ENCODE measurements at places on chromosomes 13 and 19. TPM values are rescaled to one million over a fixed set of nuclear protein-coding genes. Genes with fewer than 3 reads are reported as not detected.

GRCh38 chr19:39308531-39309304 is 11.9 kb downstream of the LRFN1 start:
- H3K27ac ChIP-seq = no peak overlapping the region
- no peaks in the 10 kb centered on the region for H3K27me3 ChIP-seq
- no peaks in the 10 kb centered on the region for H3K4me1 ChIP-seq
- no peak overlapping the region for H3K4me3 ChIP-seq

DNA sequence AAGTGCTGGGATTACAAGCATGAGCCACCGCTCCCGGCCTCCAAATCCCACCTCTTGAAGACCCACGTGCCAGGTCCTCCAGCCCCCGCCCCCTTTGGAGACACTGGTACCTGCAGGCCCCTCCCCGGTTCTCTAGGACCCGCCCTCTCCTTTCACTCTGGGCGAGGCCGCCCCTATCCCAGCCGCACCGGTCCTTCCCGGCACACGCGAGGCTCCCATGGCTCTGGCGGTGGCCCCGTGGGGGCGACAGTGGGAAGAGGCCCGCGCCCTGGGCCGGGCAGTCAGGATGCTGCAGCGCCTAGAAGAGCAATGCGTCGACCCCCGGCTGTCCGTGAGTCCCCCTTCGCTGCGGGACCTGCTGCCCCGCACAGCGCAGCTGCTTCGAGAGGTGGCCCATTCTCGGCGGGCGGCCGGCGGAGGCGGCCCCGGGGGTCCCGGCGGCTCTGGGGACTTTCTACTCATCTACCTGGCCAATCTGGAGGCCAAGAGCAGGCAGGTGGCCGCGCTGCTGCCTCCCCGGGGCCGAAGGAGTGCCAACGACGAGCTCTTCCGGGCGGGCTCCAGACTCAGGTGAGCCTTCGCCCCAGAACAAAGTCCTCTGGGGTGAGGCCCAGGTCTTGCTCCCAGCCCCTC is at the start of gene CBLC:
Gene CBLC, plus strand, starts transcription at position 176 of the 633 bp plus-strand sequence. Its CDS starts 42 bp downstream, at position 218.
- no peak for DNase-seq
- no peak within 1 kb of the TSS for H3K27ac ChIP-seq
- no peak within 1 kb of the TSS for H3K4me3 ChIP-seq
- H3K36me3 ChIP-seq = no peaks in the 10 kb centered on the region
- no peaks in the 10 kb centered on the region for H3K4me1 ChIP-seq

The SLC46A3 gene
- polyA plus RNA-seq = 39.8 TPM

DNA sequence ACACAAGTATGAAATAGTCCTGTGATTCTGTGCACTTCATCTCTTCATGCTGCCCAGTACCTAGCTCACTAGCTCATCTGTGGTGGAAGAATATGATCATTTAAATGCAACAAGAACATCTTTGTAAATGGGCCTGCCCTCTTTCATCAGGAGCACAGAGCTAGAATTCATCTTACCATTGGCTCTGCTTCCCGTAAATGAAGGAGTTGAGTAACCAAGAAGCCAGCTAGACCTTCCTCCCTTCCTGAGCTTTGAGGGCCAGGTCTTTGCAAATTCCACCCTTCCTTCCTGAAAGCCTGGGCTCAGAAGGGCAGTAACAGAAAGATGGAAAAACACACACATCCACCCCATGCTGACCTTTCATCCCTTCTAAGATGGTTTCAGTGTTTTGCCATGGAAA is 82.0 kb downstream of the FRY start:
- no peak overlapping the region for H3K4me3 ChIP-seq
- no peak for DNase-seq
- no peak overlapping the region for H3K27ac ChIP-seq
- no peaks in the 10 kb centered on the region for H3K4me1 ChIP-seq
- H3K36me3 ChIP-seq = no peaks in the 10 kb centered on the region
- no peaks in the 10 kb centered on the region for H3K27me3 ChIP-seq

The FCAR gene
- polyA plus RNA-seq = not detected

The ZNF726 gene
- 2.5 TPM for polyA plus RNA-seq

DNA sequence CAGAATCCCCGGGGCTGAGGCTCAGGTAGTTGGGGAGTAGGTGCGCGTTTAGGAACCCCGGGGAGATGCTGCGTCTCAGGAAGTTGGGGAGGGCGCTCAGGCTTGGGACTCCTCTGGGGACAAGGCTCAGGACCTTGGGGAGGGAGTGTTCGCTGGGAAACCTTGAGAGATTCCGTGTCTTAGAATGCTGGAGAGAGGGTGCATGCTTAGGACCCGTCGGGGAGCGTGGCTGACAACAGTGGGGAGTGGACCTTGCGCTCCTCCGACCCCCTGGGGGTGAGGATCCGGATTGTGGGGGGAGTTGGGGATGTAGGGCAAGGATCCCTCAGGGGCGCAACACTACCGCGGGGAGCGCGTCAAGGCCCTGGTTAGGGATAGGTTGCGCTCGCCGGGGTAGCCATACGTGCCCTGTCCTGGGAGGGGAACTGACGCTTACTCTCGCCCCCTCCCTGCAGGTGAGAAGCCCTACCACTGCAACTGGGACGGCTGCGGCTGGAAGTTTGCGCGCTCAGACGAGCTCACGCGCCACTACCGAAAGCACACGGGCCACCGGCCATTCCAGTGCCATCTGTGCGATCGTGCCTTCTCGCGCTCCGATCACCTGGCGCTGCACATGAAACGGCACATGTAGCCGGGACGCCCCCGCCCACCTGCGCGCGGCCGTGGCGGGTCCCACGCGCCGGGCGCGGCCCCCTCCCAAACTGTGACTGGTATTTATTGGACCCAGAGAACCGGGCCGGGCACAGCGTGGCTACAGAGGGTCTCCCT is 2.0 kb downstream of the KLF2 start:
- peak overlapping the region; percentile 98 for H3K27ac ChIP-seq
- peak overlapping the region; percentile 86 for H3K4me3 ChIP-seq
- H3K4me1 ChIP-seq = peaks cover 43% of the 10 kb centered on the region

- H3K4me3 ChIP-seq = no peak overlapping the region
- no peaks in the 10 kb centered on the region for H3K4me1 ChIP-seq
- no peaks in the 10 kb centered on the region for H3K27me3 ChIP-seq
- H3K27ac ChIP-seq = no peak overlapping the region
- no peak for DNase-seq
Observed at GRCh38 chr13:111068009-111068350, 47.1 kb upstream of the ARHGEF7 start.

The UBE2L5 gene
- 0.14 TPM for polyA plus RNA-seq

The EHD2 gene
- not detected for polyA plus RNA-seq

The SPACA4 gene
- polyA plus RNA-seq = not detected

The SPINT2 gene
- 139 TPM for polyA plus RNA-seq

DNA sequence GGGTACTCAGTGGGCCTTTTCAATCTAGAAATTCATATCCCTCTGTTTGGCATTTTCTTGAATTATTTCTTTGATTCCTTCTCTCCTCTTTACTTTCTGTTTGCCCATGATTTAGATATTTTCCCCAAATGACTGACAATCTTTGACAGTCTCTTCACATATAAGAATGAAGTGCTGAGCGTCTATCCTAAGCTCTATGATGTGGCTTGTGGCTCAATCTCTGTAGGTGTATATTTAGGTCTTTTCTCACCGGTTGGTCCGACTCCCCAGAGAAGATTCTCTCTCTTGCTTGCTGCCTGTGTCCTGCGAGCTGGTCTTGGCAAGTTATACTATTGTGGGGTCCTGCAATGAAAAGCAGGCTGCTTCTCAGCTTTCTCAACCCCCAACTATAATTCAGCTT is 29.0 kb downstream of the FLT3 start:
- H3K36me3 ChIP-seq = no peaks in the 10 kb centered on the region
- no peak overlapping the region for H3K27ac ChIP-seq
- DNase-seq = no peak
- no peak overlapping the region for H3K4me3 ChIP-seq
- no peaks in the 10 kb centered on the region for H3K4me1 ChIP-seq

- no peak for DNase-seq
- no peaks in the 10 kb centered on the region for H3K36me3 ChIP-seq
- H3K27ac ChIP-seq = no peak overlapping the region
- H3K4me3 ChIP-seq = no peak overlapping the region
Observed at GRCh38 chr13:100485265-100485664, 103.3 kb downstream of the GGACT start.

All from naive thymus-derived CD4-positive, alpha-beta T cell (primary cell).